RWPE2 (cell line): ENCODE measurements at places on chromosomes 1 and 21.

GRCh38 chr1:218705391-218705790, 360.3 kb downstream of the TGFB2 start:
- DNase-seq: no peak

DNA sequence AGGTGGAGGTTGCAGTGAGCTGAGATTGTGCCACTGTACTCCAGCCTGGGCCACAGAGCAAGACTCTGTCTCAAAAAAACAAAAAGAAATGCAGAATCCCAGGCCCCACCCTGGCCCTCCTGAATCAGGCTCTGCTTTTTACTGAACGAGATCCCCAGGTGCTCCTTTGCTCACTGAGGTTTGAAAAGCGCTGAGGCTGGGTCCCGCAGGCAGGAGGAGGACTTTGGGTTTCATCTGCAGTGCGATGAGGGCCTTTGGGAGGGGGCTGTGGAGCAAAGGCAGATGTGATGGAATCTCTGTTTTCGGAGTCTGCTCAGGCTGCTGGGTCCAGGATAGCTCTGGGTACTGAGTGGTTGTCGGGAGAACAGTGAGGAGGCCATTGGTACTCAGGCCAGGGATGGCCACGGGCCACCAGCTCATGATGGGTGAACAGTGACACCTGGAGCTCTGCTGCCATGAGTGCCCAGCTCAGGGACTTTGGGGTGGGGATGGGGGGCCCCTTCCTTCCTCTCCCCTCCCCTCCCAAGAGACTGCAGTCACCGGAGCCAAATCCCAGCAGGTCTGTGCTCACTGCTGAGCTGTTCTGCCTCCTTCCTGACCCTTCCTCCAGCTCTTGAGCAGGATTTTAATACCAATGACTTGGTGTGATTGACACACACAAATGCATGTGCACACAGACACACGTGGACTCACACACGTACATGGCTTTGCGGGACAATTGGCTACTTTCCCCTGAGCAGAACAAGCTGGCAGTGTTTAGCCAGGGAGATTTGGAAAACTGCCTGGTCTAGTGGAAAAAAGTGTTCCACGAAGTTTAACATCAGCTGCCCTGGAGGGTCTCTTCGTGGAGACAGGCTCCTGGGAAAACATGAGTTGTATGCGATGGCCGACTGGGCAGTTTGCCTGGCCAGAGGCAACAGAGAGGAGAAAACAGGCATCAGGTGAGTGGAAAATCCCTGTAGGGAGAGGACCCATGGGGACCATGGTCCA, 3.6 kb upstream of the DHRS3 start:
- DNase-seq: no peak

DNA sequence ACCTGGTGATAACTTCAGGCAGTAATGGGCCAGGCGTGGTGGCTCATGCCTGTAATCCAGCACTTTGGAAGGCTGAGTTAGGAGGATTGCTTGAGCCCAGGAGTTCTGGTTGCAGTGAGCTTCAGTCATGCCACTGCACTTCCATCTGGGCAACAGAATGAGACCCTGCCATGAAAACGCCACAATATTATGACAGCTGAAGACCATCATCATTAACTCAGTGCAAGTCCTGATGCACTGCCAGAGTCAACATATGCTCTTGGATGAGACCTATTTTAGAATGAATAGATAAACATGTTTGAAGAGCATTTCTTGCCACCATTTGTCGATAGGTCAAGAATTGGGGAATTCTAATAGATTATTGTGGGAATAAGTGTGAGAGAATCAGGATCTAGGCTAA, 26.4 kb downstream of the HENMT1 start:
- DNase-seq: no peak

GRCh38 chr1:170533298-170533697, 1.3 kb downstream of the GORAB start:
- no peak for DNase-seq

GRCh38 chr1:8312235-8313218, 5.4 kb upstream of the SLC45A1 start:
- DNase-seq: no peak
